ENCODE measurements at places on chromosomes 3 and 15.

GRCh38 chr3:135148398-135149020 is 353.4 kb downstream of the EPHB1 start:
- DNase-seq = no peak

GRCh38 chr15:98838387-98839259 is 169.0 kb downstream of the PGPEP1L start:
- no peak for DNase-seq

DNA sequence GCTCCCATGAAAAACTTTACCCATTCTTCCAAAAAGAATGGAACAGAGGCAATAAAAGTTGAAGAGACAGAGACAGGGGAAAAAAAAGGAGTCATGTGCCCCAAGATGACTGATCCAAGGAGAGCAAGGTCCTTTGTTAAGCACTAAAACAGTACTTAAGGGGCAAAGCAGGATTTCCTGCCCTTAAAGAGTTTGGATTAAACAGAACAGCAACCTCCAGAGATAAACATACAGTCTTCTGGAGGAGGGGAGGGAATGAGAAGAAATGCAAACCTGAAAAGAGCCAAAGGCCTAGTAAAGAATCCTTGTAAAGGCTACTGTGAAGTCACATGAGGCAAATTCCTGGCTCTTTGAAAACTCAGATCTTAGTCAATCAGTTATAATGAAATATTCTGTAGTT is 38.2 kb downstream of the SHQ1 start:
- DNase-seq = no peak

GRCh38 chr3:183491109-183491922 is 62.9 kb upstream of the MCF2L2 start:
- DNase-seq = no peak

DNA sequence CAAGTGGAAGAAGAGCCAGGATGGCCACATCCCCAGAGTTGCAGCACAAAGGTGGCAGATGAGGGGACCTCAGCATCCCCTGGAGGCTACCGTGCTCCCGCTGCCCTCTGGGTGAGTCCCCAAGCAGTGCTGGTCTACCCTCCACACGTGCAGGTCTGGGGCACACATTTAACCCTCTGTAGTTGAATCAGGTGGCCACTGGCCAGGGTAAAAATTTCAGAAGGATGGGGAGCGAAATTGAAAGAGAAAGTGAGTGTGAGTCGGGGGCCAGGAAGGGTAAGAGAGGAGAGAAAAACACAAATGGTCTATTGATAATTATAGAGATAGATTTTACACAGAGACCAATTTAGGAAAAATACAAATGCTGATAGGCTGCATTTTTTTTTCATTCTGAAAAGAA is 139.5 kb upstream of the EIF1B start:
- DNase-seq = no peak

DNA sequence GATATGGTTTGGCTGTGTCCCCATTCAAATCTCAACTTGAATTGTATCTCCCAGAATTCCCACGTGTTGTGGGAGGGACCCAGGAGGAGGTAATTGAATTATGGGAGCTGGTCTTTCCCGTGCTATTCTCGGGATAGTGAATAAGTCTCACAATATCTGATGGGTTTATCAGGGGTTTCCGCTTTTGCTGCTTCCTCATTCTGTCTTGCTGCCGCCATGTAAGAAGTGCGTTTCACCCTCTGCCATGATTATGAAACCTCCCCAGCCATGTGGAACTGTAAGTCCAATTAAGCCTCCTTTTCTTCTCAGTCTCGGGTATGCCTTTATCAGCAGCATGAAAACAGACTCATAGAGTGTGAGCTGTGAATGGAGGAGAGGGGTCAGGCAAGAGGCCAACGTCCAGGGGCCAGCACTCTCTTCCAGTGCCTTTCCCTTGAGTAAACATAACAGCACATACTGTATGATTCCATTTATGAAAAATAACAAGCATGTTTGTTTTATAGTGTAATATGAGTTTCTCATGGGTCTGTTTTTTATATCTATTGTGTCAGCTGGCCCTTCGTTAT is 16.3 kb upstream of the LCTL start:
- DNase-seq = no peak

GRCh38 chr3:112366522-112366921 is 33.6 kb downstream of the CD200 start:
- DNase-seq = no peak

- no peak for DNase-seq
Measured at GRCh38 chr3:30502742-30503073, 103.7 kb upstream of the TGFBR2 start.

Measured in activated T-cell treated with anti-CD3 and anti-CD28 coated beads for 48 hours (primary cell).